NCI-H1092 treated with DMSO at 0.1 percent for 48 hours (cell line): ENCODE measurements at places on chromosomes 6 and 20.

- DNase-seq: no peak
Observed at GRCh38 chr6:25359191-25359861, 80.2 kb downstream of the CARMIL1 start.

DNA sequence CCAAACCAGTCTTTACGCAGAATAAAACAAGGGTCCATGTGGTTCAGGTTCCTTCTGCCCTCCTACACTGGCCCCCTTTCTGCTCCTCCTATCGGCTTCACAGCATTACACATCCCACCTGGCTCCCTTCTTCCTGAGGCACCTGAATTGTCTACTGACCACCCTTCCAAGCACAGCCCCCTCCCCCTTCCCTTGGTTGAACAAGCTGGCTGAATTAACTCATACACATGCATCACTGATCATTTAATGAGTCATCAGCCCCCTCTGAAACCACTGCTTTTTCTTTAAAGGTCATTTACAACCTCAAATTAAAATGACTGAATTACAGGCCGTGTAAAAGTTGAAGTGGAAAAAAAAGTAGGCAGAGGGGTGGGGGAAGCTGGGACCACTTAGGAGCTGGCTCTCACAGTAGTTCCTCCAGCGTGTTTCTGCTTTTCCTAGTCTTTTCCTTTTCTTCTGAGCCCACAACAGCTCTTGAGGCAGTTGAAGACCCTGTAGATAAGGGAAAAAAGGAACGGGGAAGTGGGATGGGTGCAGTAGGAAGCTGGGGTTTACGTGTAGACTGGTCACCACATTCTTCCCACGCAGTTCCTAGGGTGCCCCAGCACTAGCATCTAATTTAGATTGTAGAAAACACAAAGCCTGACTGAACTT, 67.6 kb downstream of the FYN start:
- DNase-seq: no peak

- no peak for DNase-seq
Observed at GRCh38 chr6:166820483-166820882, 135.9 kb downstream of the RNASET2 start.

DNA sequence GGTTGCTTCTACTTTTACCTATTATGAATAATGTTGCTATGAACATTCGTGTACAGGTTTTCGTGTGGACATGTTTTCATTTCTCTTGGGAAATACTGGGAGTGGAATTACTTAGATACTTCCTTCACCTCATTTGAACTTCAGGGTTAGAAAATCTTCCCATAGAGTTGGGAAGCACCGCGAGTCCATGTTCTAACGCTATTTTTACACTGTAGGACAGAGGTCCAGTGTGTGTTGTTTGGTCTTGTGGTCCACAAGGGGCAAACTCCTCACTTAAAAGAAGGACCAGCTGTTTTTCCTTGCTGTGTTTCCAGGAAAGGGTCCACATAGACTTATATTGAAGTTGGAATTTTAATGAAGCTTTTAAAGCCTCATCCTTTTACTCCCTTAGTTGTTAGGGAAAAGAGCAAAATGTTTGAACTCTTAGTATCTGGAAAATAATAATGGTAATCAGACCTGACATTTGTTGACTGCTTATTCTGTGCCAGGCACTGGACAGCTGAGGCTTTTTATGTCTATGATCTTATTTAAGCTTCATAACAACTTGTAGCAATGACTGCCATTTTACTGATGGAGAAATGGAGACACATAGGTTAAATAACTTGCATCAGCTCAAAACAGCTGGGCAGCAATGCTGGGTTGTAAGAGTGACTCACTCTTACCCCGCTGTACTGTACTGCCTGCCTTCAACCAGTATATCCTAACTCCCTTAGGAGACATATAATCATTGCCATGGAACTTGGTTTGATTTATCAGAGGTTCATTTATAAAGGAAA, 52.0 kb downstream of the CDC5L start:
- no peak for DNase-seq

DNA sequence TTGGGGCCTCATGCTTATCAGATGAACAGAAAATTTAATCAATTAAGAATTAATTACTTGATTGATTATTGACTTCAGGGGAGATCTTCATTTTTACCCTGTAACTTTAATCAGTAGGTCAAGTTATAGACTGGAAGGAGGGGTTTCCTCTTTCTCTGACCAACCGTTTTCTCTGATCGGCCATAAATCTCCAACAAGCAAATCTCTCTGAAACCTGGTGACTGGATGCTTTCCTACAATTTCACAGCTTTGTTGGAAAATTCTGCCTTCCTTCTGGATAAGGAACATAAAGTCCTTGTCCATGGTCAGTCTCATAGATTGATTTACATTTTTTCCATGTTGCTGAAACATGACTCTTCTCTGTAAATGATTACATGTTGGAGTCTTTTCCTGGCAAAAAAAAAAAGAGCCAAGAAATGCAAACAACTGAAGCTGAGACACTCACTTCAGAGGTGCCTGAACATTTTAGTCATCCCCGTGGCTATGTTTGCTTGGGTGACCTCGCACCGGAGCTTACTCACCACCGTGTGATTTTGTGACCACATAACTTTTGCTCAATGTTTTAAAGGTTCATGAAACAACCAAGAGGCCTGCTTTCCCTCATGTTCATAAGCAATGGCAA, 31.0 kb downstream of the IRF4 start:
- no peak for DNase-seq

GRCh38 chr20:61802721-61803311, 262.9 kb downstream of the TAF4 start:
- DNase-seq: no peak

- DNase-seq: no peak
Observed at GRCh38 chr6:119894811-119895210, 545.2 kb upstream of the MAN1A1 start.
